ENCODE measurements at places on chromosomes 13 and 19.

DNA sequence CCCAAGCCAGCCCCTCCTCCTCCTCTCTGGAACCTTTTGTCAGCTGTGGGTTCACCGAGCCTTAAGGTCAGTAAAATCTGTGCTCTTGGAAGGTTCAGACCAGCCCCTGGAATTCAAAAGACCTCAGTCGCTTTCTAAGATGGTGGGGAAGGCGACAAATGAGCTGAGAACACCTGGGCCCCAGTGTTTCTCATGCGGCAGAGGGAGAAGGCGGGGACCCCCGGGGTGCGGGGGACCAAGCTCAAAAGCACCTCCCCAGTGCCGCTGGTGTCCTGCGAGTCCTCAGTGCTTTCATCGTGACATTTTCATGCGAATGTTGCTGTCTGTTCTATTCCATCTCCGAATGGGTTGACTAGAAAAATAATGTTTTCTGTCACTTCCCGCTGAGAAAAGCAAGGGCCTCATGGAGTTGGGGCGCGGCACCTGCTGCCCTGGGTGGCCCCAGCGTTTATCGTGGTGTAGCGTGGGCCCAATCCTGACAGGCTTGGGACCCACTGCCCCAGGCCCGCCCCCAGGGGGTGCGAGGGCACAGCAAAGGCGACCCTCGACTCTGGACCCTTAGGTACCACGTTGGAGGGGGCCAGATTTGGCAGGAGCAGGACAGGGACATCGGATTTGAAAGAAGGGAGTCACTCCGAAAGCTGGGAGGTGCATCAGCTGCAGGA is 751 bp upstream of the NTN5 start:
- DNase-seq = no peak

DNA sequence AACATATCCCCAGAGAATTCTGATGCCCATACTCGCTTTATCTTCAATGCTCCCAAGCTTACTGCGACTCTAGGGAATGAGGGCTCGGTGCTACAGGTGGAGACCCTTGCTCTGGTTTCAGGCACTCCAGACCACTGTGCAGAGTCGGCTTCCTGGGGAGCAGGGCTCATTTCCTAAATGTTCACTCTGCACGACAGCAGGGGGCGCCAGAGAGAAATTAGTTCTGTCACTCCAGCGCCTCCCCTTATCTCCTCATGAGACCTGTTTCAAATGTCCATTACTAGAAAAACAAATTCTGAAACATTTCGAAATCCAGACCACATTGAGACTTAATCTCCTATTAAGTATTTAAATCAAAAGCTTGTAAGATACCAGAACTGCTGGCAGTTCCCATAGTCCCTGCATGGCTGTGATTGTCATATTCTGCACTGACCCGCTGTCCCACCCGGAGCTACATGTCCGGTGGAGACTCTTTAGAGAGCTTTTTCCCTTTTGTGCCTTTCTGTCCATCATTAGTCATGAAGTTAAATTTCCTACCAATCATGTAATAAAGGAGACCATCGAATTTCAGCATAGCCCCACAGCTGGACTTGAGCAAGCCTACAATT is 22.4 kb downstream of the EPSTI1 start:
- peak; percentile 88 for DNase-seq

DNA sequence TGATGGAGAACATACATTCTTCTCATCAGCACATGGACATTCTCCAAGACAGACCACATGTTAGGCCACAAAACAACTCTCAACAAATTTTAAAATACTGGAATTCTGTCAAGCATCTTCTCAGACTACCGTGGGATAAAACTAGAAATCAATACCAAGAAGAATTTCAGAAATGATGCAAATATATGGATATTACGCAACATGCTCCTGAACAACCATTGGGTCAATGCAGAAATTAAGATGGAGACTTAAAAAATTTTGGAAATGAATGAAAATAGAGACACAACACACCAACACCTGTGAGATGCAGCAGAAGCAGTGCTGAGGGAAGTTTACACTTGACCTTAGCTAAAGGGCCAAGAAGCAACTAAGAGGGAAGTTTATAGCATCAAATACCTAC is 162.8 kb downstream of the CACNA1A start:
- DNase-seq = no peak

GRCh38 chr13:99227331-99227900 is 26.8 kb downstream of the UBAC2 start:
- no peak for DNase-seq

- no peak for DNase-seq
Measured at GRCh38 chr13:41490371-41491015, 33.1 kb downstream of the RGCC start.

GRCh38 chr19:50398675-50399367 is 14.7 kb downstream of the POLD1 start:
- DNase-seq = no peak

DNA sequence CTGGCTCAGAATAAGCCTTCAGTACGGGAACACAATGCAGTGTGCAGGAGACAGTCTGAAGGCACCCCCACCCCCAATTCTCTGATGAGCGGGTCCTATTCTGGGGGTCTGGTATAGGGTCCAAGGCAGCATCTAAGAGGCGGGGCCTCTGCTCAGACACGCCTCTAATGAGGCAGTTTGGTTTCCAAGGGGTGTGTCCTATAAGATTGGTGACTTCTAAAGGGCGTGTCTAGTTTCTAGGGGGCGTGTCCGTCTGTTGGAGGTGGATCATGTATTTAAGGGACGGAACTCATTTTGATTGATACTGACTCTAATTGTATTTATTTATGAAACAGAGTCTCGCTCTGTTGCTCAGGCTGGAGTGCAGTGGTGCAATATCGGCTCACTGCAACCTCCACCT is 8.7 kb downstream of the FIZ1 start:
- DNase-seq = no peak

- DNase-seq = no peak
Measured at GRCh38 chr13:42612021-42612765, 38.2 kb downstream of the TNFSF11 start.

DNA sequence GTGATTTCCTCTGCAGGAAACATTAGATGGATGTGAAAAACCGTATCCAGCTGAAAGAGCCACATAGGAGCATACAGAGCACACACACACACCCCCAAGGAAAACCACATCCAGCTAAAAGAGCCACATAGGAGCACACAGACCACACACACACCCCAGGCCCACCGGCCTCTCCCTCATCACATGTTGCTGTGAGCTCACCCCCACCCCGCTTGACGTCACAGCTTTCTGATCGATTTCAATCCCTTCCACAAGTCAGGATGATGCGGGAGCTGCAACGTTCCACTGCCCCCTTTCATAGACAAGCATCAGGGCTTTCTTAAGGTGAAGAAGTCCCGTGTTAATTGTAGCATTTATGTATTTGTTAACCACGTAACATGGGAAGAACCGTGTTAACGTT is 72.4 kb upstream of the SOX1 start:
- DNase-seq = no peak

- DNase-seq = no peak
Measured at GRCh38 chr13:28347456-28348371, 147.2 kb downstream of the FLT1 start.

- no peak for DNase-seq
Measured at GRCh38 chr13:29109987-29110386, 289.8 kb downstream of the MTUS2 start.

DNA sequence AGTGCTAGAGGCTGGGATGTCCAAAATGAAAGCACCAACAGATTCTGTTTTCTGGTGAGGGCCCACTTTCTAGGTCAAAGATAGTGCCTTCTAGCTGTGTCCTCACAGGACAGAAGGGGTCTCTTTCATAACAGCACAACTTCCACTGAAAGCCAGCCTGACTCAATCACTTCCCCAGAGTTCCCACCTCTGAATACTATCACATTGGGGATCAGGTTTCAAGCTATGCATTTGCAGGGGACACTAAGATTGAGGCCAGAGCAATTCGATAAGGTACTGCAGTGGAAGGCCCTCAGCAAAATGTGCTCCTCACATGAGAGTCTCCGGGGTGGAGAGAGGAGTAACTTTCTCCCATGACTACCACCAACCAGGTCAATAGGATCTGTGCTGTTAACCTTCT is 1501.5 kb downstream of the EFNB2 start:
- DNase-seq = no peak
